ENCODE measurements at places on chromosomes 1 and 21.

DNA sequence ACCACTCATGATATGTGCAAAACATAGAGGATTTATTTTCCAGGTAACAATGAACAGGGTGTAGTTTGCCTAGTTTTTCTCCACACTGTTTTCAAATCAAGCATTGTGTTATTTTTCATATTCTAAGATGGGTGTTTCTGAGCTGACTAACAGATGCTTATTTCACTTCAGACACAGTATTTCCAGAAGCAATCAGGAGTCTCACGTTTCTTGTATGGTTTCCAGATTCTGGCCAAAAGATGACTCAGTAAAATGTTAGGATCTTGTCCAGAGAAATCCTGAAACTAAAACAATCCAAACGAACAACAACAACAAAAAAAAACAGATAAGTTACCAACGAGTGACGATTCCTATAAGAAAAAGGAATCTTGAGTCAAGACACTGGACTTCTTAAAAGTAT, 5.3 kb downstream of the UTS2 start:
- DNase-seq, result no peak

GRCh38 chr1:6080469-6080868, 34.8 kb downstream of the KCNAB2 start:
- no peak for DNase-seq

- DNase-seq, result no peak
Observed at GRCh38 chr1:53545663-53546408, 86.6 kb downstream of the DMRTB1 start.

DNA sequence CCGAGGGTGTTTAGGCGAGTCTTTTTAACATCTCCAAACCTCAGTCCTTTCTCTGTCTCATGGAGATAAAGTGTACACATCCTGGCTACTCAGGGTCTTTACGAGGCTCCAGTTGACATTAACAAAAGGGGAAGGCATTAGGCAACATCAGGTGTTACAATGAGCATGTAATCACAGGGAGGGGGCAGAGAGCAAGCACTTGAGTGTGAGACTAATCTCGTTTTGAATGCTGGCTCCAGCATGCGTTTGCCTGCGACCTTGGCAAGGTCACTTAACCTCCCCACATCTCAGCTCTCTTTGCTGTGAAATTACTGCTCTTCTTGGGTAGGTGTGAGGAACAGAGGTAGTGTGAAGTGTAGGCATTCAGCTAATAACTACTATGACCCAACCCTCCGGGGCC, 3.1 kb downstream of the TNNT2 start:
- no peak for DNase-seq

DNA sequence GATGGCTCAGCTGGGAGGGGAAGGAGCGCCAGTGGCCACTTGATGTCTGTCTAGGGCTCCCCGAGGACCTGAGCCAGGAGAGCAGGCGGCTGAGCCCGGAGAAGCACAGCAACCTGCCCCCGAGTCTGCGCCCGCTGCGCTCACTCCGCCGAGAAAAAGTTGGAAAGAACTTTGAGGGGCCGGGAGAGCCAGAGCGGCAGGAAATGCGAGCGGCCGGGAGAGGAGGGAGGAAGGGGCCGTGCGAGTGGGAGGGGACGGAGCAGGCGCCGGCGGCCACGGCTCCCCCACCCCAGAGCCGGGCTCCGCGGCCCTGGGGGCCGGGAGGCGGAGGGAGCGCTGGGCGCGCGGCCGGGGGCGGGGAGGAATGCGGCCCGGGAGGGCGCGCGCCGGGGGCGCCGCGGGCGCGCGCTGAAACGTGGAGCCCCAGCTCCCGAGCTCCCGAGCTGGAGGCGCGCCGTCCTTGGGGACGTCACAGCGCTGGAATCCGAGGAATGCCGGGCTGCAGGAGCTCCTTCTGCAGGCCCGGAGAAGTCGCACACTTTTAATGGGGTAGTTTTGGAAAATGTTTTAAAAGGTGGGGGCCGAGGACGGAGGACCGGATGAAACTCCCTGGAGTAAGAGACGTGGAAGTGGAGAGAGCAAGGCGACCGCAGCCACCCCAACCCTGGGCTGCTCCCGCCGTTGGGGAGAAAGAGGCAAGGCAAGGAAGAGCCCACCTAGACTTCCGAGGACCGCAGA, at the start of gene PTPN14:
Gene PTPN14 (minus strand): TSS at position 167 of the 738 bp plus-strand sequence. CDS start 86,799 bp downstream, outside the sequence.
- no peak for DNase-seq

DNA sequence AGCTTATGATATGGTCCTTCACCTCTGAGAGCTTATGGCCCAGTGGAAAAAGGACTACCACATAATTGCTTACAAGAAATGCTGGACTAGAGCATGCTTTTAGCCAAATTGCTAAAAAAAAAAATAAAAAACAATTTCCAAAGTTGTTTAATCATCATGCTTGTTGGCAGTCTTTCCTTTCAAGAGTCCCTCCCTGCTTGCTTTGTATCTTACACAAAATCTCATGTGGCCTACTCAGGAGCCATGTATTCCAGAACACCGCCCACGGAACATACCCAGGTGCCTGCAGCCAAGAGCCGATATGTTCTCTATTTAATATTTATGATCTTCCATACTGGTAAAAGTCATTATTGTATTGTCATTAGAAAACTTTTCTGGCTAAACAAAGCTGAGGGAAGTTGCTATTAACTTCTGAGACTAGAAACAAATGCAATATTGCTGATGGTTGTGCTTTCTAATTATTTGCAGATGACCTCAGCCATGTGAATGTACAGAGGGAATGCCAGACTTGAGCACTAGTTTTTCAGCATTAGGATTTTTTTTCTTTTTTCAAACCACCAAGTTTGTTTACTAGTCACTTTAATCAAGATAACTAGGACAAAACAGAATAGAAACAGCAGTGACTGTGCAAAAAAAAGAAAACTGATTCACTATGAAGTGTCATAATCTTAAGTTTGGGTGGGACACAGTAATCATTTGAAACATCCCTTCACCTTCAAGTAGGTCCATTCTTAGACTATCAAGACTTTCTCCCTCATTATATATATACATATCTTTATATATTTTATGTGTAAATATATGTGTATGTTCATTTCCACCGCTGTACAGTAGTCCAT, 129.3 kb upstream of the GORAB start:
- DNase-seq, result no peak

- DNase-seq, result no peak
Observed at GRCh38 chr1:67676287-67676686, 8.7 kb upstream of the GADD45A start.

DNA sequence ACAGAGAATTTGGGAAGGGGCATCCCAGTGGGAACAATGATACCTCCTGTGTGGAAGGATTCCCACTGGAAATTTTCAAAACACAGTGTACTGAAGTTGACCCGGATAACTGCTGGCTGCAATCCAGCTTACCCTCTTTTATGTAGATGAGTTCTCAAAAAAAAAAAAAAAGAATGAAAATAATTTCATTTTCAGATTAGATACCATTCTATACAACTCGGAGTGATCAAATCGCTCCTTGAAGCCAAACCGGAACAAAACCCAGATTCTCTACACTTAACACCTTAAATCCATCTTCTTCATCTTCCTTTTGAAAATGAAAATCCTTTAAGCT, 69.1 kb downstream of the KAZN start:
- no peak for DNase-seq

DNA sequence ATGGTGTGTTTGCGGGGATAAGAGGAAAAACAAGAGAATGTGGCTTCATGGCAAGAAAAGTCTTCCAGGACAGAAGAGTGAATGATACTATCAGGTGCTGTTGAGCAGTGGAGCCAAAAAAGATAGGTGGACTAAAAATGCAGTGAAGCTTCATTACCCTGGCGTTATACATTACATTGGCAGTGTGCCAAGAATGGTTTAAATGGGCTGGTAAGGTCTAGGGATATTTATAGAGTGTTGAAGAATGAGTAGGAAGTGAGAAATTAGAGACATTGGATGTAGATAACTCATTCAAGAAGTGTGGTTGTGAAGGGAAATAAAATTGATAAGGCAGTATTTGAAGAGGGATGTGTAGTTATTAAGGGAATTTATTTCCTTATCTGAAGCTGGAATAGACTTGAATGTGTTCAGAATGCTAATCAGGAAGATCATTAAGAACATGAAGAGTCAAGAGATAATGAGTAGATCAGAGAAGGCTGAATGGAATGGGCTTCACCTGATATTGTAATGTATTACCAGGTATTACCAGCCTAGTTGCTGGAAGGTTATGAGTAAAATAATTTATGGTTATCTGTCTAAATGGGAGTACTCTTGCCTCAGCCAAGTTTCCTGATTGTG, 72.7 kb downstream of the MAST2 start:
- DNase-seq, result no peak

DNA sequence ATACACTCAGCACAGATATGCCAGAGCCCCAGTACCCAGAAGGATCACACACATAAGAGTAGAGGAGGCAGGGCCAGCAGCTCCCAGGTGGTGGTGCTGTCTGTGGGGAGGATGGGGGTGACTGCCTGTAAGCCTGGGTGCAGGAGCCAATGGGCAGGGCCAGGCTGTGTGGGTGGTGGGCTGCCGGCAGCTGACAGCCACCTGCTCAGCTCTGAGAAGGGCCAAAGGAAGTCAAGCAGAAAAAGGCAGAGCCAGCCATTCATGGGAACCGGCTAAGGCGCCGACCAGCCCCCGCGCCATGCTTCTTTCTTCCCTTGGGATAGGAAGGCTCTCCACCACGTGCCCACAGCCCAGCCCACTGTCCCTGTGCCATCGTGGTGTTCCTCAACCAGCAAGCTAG, 14.1 kb downstream of the PIK3C2B start:
- no peak for DNase-seq

DNA sequence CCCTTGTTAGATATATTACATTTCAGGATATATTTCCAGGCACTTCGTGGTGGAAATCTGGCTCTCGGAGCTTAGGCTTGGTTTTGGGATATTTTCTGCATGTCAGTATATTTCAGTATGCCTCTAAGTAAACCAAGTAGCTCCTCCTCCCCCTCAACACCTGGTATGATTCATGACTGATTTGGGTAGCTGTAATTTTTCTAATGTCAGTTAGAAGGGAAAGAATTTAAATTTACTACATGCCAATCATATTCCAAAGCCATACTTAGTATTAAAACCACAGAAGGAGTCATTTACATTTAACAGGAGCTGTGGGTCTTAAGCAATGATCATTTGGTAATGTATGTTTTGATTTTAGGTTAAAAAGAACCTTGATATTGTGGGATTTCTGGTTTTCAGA, 40.6 kb downstream of the ST6GALNAC3 start:
- no peak for DNase-seq

DNA sequence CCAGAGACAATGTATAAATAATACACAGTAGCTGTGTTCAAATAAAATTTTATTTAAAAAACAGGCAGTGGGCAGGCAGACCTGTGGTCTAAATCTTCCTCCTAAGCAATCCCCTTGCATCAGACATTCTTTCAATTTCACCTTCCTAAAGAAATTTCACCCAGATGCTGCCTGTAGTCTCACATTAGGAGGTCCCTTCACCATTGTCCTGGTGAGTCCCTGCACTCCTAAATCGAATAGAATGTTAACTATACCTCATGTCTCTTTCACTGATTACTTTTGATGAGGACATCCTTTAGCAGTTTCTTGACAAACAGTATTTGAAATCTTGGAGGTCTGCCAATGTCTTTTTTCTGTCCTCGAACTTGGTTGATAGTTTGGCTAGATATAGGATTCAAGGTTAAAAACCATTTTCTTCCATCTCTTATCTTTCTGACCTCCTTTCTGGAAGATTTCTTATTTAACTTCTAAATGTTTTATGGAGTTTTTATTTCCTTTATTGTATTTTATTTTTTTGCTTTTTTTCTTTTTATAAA, 77.5 kb downstream of the LPGAT1 start:
- DNase-seq, result no peak

DNA sequence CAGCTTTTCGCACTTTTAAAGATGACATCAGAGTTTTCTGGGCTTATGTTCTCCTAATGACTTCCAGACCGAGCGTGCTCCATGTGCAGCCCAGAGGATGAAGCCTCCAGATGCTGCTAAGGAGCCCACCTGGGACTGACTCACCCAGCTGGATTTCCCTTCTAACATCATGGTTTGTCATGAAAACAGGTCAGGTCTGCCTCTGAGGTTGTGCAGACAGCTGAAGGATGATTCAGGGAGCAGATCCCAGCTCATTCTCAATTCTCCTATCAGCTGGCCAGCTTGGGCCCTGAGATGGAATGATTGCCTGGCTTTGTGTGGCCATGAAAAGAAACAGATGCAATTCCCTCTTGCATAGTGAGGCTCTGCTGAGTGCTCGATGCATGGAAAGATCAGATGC, 123.9 kb upstream of the DUSP10 start:
- DNase-seq, result no peak

DNA sequence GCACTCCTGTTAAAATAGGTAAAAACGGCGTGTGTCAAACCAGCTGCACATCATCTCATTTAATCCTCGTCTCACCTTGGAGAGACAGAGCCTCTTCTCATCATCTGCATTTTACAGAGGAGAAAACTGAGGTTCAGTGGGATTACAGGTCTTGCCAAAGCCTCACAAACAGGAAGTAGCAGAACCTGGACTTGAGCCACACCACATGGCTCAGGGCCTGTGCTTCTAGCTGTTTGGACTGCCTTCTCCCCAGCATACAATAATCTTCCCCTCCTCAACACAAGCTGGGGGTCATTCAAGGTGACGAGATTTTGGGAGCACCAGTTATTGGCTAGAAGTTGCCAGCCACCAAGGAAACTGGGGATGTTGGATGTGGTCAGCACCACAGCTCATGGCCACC, 167.9 kb upstream of the ZC3H12A start:
- DNase-seq, result no peak

GRCh38 chr1:10843697-10844096, 47.3 kb upstream of the CASZ1 start:
- no peak for DNase-seq

DNA sequence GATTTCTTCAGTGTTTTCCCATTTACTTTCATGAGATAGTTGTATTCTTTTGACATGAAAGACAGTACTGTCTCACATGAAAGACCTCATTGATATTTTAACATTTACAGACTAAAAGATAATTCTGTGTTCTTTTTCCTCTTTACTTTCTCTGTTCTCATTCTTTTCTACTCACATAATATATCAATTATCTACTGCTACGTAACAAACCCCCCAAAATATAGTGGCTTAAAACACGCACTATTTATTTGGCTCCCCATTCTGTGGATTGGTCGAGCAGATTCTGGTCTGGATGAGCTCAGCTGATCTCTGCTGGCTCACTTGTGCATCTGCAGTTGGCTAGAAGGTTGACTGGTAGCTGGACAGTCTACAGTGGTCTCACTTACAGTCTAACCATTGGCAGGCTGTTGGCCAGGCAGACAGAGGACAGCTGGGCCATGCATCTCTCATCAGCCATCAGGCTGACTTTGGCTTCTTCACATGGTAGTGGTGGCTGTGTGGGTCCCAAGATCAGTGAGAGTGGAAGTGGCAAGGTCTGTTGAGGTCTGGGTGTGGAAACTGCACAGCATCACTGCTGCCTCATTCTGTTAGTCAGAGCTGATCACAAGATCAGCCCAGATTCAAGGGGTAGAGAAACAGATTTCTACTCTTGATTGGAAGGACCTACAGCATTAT, 63.2 kb downstream of the MPZL1 start:
- DNase-seq, result no peak

DNA sequence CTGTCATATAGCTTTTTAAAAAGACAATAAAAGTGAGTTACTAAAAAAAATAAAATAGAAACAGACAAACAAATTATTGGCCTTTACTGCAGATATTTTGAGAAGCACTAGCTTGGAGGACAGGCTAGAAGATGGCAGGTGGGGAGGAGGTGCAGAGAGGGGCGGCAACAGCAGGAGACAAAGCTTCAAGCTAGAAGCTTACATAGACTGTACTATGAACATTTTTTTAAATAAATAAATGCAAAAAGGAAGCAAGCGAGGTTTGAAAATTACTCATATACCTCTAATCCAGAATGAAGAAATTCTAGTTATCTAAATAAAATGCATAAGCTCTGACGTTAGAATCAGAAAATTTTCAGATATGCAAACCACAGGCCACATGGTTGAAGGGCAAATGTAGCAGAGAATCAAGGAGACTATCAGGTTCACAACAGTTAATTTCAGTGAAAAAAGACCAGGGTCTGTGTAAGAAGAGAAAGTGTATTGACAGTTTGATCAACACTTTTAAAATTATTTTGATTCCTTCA, 54.9 kb downstream of the NRIP1 start:
- DNase-seq, result no peak

Data from activated CD8-positive, alpha-beta memory T cell treated with anti-CD3 and anti-CD28 coated beads, Interleukin-2, amount 50 U/mL, for 48 hours (primary cell).